Stimulated activated CD4-positive, alpha-beta T cell treated with anti-CD3 and anti-CD28 coated beads, Interleukin-12 subunit alpha, Interleukin-12 subunit beta, amount 100 ng/mL, for 4 hours (primary cell): ENCODE measurements at places on chromosomes 16 and 17.
A peak's percentile ranks its signal among the peaks of the same experiment; 100 is the strongest.

GRCh38 chr17:4310354-4311060 is 46.7 kb upstream of the ANKFY1 start:
- DNase-seq: no peak

DNA sequence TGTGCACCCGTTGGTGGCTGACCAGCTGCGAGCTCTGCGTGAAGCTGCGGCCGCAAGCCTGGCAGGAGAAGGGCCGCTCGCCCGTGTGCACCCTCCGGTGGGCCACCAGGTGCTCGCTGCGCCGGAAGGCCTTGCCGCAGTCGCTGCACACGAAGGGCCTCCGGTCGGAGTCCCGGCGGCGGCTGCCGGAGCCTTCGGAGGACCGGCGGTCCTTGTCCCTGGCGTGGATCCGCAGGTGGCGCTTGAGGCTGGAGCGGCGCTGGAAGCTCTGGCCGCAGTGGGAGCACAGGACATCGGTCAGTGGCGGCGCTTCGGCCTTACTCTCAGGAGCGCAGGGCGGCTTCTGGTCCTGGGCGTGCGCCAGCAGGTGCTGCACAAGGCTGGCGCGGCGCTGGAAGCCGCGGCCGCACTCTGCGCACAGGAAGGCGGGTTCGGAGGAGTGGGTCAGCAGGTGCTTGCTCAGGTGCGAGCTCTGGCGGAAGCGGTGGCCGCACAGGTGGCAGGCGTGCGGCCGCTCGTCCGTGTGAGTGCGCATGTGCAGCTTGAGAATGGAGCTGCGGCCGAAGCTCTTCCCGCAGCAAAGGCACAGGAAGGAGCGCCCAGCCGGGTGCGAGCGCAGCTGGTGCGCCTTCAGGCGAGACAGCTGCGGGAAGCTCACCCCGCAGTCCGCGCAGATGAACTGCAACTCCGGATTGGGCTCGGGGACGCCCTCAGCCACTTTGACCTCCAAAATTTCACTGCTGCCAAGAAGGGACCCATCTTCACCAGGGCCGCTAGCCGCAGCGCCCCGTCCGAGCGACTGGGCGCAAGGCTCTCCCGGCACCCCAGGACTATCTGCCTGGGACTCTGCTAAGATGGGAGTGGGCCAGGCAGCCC is 9.1 kb downstream of the ZSCAN10 start:
- no peak for DNase-seq

GRCh38 chr16:30569281-30569680 is 2.2 kb downstream of the ZNF688 start:
- no peak for DNase-seq

- DNase-seq: no peak
Measured at GRCh38 chr16:23920899-23921298, 85.1 kb downstream of the PRKCB start.

GRCh38 chr17:8141741-8142140 is 10.5 kb downstream of the PER1 start:
- DNase-seq: no peak

GRCh38 chr17:74528491-74529199 is 2.6 kb downstream of the CD300LB start:
- no peak for DNase-seq

- DNase-seq: no peak
Measured at GRCh38 chr16:1331712-1332617, 1.5 kb upstream of the BAIAP3 start.

GRCh38 chr16:84565669-84566495 is 52.0 kb downstream of the COTL1 start:
- DNase-seq: no peak

- DNase-seq: no peak
Measured at GRCh38 chr16:51180719-51181502, 29.8 kb upstream of the SALL1 start.

- DNase-seq: no peak
Measured at GRCh38 chr17:74875977-74876593, 3.3 kb upstream of the FDXR start.

- DNase-seq: no peak
Measured at GRCh38 chr17:83196024-83196365, 116.6 kb downstream of the METRNL start.

DNA sequence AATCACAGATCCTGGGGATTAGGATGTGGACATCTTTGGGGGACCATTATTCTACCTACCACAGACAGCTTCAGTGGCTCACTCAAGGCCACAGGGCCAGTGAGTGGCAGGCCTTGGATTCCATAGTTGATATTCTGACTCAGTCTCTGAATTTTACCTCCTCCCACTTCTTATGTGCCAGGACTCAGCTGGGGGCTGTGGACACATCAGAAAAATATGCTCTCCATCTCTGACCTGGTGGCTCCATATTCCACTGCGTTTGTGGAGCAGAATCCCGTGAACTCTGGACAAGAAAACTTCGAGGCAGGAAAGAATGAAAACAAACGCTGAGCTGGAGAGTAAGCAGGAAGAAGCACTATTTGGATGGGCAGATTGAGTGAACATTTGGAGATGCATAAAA is 301.8 kb upstream of the MAF start:
- no peak for DNase-seq

- DNase-seq: no peak
Measured at GRCh38 chr17:19424934-19425868, 14.2 kb downstream of the RNF112 start.

DNA sequence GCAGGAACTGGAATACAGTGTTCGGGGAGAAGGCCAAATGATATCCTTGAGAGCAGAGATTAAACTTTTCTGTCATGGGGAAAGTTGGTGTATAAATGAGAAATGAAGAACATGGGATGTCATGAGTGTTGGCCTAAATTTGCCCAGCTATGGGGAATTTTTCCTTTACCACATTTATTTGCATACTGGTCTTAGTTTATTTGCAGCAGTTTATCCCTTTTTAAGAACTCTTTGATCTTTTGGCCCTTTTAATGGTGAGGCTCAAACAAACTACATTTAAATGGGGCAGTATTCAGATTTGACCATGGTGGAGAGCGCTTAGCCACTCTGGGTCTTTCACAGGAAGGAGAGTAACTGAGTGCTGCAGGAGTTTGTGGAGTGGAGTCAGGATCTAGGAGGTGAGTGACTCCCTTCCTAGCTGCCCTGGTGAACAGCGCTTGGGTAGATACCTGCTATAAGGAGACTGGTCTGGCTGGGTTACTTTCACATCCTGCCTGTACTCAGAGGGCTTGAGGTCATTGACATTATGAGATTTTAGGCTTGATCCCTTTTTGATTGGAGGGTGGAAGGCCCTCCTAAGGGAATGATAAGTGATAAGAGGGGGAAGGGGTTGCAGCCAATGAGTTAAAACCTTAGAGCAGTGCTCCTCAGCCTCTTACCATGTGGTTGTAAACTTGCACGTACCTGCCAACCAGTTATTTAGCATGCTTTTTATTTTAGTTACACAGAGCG is 10.7 kb downstream of the PYCARD start:
- no peak for DNase-seq

- no peak for DNase-seq
Measured at GRCh38 chr17:3474212-3474611, 1.6 kb upstream of the ASPA start.

- no peak for DNase-seq
Measured at GRCh38 chr16:86297866-86298757, 212.2 kb upstream of the FOXF1 start.

DNA sequence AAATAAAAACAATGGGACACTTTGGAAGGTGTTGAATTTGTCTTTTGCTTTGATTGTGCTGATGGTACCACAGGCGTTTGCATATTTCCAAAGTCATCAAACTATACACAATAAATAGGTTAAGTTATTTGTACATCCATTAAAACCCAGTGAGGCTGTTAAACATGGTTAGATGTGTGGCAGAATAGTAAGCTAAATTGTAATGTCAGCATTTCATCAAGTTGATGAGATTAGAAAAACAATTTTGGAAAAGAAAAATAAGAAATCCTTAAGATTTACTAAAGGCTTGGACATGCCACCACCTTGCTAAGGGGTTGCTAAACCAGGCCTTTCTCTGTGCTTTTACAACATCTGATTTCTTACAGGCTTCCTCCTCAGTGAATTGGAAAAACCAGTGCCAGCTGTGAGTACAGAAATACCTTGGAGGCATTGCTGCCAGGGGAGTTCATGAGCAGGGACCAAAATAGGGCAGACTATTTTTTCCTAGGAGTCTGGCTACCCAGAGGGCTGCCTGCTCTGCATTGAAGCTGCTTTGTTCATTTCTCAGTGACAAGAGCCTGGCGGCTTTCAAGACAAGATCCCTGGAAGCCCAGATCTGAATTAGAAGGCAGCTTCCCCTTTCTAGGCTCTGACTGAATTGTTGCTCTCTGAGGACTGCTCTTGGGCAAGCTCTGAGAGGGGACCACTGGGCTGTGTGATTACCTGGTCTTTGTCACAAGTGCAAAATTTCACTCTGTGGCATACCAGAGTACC is 43.4 kb upstream of the CA10 start:
- DNase-seq: no peak

GRCh38 chr16:84234321-84235241 is 5.2 kb downstream of the KCNG4 start:
- no peak for DNase-seq

- DNase-seq: no peak
Measured at GRCh38 chr16:47884116-47884725, 271.6 kb downstream of the ABCC12 start.

GRCh38 chr16:48106446-48106845 is 49.3 kb downstream of the ABCC12 start:
- no peak for DNase-seq

GRCh38 chr17:61072648-61073047 is 327.0 kb upstream of the TBX2 start:
- no peak for DNase-seq

DNA sequence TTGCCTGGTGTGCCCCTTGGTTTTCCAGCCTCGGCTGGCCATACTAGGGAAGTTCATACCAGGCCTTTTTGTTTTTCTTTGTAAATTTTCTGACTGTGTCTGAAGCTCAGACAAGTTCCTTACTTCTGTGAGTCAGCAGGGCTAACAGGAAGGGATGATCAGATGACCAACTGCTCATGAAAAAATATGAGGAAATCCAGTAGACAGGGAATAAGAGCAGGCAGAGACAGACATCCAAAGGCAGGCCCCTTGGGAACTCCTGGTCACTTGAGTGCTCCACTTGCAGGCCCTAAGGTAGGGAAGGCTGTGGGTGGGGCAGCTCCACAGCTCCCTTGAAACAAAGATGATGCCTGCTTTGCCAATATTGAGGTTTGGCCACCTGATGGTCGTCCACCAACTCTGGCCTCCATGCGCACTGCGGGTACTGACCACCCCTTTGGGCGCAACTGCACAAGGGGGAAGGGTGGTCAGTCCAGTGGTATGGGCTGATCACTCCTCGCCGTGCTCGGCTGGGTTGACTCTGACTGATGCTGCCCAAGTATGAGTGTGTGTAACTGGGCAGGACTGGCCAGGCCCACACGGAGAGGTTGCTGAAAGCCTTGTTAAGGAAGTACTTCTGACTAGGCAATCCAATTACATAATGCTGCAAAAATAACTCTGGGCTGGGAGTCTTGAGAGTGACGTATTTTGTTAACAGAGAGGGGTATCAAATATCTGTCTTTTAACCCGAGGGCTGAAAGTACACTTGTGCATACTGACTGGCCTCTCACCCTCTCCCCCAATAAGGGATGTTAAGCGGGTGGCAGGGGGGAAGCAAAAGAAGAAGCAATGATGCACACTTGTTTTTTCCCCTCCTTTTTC is 20.8 kb upstream of the ZFHX3 start:
- DNase-seq: no peak

DNA sequence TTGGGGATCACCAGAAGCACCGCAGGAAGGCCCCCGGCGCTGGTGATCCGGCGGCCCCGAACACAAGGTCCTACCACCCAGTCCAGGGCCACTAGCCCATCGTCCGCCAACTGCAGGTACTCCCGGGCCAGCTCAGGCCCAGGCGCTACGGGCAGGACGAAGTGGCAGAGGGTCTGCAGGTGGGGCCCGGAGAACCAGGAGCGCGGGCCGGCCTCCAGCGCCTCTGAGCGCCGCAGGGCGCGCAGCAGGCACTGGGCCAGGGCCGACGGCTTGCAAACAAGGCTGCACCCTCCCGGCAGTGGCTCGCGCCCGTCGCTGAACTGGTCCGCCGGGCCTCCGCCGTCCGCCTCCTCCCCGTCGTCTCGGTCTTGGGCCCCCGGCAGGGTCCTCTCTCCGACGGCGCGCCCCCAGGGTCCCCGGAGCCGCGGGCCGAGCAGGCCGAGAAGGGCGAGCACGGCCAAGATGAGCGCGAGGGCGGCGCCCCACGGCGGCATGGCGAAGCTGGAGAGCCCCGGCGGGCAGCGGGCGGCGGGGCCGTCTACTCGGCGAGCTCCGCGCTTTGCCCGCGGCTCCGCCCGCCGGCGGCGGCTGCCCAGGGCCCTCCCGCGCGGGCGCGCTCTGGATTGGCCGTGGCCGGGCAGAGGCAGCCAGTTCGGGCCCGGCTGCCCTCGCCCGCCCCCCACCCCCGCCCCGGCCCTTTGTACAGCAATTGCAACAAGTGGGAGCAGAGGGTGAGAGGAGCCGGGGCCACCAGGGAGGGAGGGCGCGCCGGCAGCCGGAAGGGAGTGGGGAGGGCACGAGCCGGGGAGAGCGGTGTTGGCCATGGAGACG is at the start of gene ABHD15:
TSS of gene ABHD15 (minus strand) at position 565 of the 831 bp plus-strand sequence. CDS start at position 494, 71 bp downstream.
- peak; percentile 58 for DNase-seq

DNA sequence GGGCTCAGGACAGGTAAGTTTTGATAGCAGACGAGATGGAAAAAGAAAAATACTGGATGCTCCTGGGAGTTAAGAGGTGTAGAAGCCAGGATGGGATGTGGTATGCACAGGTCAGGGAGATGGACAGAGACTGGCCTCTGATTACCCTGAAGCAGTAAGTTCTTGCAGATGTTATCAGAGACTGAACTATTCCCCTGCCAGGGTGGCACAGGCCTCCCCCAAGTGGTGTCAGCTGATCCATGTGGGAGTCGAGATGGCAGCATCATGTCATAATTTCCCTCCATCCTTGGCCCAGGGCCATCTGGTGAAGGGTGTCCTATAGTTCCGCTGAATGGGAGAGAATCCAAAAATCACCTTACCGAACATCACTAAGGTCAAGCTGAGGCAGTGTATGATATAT is 14.1 kb upstream of the NKD1 start:
- DNase-seq: no peak

- no peak for DNase-seq
Measured at GRCh38 chr17:48456589-48456988, 26.6 kb upstream of the SKAP1 start.

DNA sequence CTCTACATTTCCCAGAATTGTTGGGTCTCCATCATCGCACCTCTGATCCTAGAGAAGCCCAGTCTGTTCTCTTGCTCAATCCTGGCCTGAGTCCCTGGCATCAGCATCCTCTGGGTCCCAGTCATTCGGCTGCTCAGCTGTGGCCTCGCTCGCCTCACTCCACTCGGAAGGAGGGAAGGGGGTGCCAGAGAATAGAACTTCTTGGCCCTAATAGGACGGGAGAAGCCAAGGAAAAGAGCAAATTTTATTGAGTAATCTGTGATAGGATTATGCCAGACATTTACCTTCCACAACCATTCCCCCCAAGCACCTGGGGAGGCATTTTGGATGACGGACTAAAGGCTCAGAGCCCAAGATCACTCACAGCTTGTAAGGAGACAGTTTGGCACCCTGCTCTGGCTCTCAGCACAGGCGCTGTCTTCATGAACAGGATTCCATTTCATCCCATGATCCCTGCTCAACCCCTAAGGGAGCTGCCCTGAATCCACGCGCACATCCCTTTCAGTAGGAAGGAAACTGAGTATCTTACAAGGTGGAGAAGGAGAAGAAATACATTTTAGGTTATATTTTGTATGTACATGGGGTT is 498 bp upstream of the CLEC10A start:
- no peak for DNase-seq

GRCh38 chr17:63365366-63366240 is 80.5 kb downstream of the CYB561 start:
- no peak for DNase-seq

- DNase-seq: peak; percentile 51
Measured at GRCh38 chr16:67246756-67247191, 507 bp downstream of the FHOD1 start.

GRCh38 chr17:31877911-31878702 is 19.1 kb upstream of the COPRS start:
- DNase-seq: no peak
